ENCODE measurements at places on chromosomes 13 and 19.

DNA sequence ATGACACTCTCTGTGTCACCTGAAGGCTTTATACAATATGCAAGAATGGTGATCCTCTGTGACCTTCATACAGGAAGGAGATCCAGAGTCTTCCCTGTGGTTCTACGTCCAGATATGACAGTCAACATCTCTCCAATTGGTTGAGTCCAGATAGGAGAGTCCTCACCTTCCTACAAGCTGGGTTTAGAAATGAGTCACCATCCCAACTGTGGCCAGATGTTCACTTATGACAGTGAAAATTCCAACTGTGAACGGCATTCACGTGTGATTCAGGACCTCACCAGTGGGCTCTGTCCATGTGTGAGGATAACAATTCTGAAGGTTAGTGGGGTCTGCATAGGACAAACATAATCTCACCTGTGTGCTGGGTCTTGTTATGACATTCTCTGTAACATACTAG, 52.5 kb upstream of the ZNF728 start:
- no peak for DNase-seq

DNA sequence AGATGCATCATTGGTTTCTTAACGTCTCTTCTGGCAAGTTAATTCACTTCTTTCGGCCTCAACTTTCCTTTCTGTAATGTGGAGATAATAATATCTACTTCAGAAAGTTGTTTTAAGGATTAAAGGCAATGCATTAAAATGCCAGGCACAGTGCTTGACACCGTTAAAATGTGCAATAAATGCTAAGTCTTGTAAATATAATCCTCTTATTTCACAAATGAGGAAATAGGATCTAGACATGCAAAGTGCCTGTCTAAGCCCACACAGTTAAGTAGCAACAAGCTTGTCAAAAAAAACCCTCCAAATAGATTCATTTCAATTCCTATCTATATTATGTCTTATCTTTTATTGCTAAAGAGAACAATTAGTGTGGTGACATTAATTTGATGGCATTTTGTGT, 86.4 kb upstream of the TSC22D1 start:
- DNase-seq: no peak

DNA sequence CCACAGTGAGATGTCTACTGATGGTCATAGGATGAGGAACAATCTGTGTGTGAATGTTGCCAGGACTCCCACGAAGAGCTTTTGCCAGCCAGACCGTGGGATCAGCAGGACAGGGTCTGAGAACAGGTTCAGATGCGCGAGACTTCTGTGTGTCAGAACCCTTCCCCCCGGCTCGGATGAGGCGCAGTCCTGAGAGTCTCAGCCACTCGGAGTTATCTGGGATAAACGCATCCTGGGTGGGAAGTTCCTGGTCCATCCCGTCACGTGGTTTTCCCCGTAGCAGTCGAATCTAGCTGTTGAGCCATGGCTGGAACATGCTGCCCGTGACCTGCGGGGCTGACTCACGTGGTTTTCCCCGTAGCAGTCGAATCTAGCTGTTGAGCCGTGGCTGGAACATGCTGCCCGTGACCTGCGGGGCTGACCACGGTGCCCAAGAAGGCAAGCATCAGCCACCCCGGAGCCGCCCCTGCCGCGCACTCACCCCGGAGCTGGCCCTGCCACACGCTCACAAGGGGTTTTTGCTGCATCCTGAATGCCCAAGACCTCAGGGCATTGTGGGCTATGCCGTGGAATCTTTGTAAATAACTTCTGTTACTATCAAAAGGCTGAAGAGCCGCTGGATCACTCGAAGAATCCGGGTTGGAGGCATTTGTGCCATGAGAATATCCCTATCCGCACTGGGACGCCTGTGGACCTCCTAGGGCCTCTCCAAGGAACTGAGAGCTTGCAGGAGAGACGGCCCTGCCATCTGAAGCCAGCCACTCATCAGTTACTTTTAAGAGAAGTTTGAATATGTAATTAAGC, 130.8 kb upstream of the MCF2L start:
- DNase-seq: no peak

GRCh38 chr13:59691501-59692066, 472.1 kb downstream of the DIAPH3 start:
- DNase-seq: no peak

- DNase-seq: no peak
Measured at GRCh38 chr19:13053761-13054625, 48.7 kb downstream of the LYL1 start.
